GM12864 (cell line): ENCODE measurements at places on chromosomes 7 and 10.

GRCh38 chr7:65820287-65820950 is 52.5 kb upstream of the VKORC1L1 start:
- DNase-seq, result no peak

GRCh38 chr10:34862892-34863291 is 47.8 kb upstream of the PARD3 start:
- DNase-seq, result no peak

GRCh38 chr7:157700231-157701005 is 363.6 kb downstream of the DNAJB6 start:
- no peak for DNase-seq

- no peak for DNase-seq
Measured at GRCh38 chr7:24902931-24903330, 77.0 kb downstream of the OSBPL3 start.

DNA sequence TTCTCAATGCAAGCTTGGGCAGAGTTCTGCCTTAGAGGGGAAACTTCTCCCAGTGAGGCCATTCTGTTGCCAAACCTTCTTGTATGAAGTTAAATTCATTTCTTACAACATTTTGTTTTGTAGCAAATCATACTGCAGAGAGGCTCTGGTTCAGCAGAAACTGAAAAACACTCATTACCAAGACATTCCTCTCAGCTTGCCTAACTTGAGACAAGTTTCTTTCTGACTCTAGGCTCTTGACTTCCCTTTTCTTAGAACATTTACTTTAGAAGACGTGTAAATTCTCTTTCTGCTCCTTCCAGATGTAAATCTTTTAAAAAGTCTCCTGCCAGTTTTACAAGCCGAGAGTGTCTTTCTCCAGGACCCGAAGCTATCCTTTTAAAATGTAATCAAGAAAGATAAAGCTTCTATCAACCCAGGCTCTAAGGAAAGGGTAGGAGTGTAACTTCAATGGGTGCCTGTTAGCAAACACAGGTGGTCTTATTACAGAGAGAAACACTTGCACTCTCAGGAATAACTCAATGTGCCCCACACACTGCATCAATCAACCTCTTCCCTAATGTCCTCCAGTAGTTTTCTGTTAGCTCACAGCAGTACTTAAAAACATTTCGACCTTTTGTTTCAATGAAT is 80.5 kb upstream of the TAS2R16 start:
- DNase-seq, result no peak

GRCh38 chr7:54529568-54529967 is 12.6 kb upstream of the VSTM2A start:
- no peak for DNase-seq

DNA sequence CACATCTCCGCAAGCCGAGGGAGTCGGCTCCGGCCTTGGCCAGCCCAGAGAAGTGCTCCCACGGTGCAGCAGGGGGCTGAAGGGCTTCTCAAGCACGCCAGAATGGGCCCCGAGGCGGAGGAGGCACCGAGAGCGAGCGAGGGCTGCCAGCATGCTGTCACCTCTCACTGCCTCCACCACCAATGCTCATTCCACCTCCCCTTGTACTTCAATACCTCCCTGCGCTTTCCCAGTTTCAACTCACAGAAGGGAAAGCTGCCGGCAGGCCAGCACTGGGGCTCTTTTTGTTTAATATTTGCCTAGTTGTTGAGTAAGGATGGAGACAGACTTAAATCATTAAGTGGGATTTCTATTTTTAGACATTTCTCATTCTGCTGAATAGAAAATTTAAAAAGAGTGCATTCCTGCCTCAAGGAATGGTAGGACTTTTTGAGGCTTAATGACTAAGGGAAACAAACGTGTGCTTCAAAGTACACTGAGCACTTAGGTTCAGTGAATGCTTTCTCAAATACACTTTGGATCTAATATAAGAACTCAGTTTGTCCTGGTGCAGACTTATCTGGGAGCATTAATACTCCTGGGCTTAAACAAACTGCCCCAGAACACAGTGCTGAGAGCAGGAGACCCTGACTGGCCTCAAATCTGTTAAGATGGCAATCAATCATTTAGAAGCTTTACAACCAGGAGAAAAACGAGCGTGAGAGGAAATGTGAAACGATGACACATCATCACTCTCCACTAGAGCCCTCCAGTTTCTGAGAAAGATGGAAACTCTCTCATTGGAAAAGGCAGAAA is 131.2 kb downstream of the RALA start:
- DNase-seq, result no peak

GRCh38 chr7:15725051-15725450 is 38.6 kb upstream of the MEOX2 start:
- no peak for DNase-seq

DNA sequence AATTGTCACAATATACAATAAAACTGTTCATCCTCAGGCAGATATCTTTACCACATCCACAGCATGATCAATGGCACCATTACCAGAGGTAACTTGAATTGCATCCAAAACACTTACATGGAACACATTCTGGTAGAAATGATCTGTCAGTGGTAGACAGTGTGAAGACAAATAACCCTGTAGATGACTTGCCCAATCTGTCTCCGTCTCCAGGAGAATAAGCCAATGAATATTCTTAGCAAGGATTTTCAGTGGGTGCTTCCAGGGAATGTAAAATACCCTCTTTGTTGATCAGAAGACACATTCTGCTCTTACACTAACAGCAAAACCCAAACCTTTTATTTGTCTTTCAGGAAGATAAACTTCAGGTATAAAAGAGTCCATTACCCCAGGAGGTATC is 43.8 kb downstream of the VWC2 start:
- DNase-seq, result no peak

GRCh38 chr10:79051766-79052165 is 17.0 kb upstream of the ZMIZ1 start:
- DNase-seq, result no peak

- no peak for DNase-seq
Measured at GRCh38 chr10:46077141-46077554, 31.1 kb upstream of the MSMB start.

GRCh38 chr7:3998060-3998459 is 684.0 kb upstream of the FOXK1 start:
- no peak for DNase-seq

- no peak for DNase-seq
Measured at GRCh38 chr10:121357401-121357800, 240.8 kb downstream of the FGFR2 start.

DNA sequence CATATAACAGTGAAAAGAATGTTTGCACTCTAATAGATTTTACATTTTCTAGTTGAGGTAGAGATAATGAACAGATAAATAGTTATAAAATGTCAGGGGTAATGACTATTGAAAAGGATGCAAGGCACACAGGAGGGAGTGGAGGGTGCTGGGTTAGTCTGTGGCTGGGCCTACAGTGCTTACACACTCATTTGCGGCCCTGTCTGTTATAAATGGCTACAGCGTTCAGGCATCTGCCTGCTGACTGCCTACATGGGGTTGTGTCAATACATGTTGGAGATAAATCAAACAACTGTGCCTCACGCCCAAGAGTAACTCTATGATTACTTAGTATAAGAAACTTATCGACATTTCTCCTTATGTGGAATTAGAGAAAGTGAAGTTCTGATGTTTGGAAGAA is 313.3 kb downstream of the ACTR3B start:
- DNase-seq, result no peak

- no peak for DNase-seq
Measured at GRCh38 chr7:141039376-141039775, 24.6 kb upstream of the MRPS33 start.

GRCh38 chr7:44985033-44985695 is 6.3 kb upstream of the MYO1G start:
- no peak for DNase-seq

- no peak for DNase-seq
Measured at GRCh38 chr10:49398000-49398861, 2.3 kb upstream of the DRGX start.

GRCh38 chr10:85642421-85643170 is 724.0 kb downstream of the GRID1 start:
- no peak for DNase-seq

GRCh38 chr7:72325561-72325960 is 86.6 kb downstream of the CALN1 start:
- no peak for DNase-seq

- DNase-seq, result no peak
Measured at GRCh38 chr10:68330852-68331454, 911 bp upstream of the HNRNPH3 start.

DNA sequence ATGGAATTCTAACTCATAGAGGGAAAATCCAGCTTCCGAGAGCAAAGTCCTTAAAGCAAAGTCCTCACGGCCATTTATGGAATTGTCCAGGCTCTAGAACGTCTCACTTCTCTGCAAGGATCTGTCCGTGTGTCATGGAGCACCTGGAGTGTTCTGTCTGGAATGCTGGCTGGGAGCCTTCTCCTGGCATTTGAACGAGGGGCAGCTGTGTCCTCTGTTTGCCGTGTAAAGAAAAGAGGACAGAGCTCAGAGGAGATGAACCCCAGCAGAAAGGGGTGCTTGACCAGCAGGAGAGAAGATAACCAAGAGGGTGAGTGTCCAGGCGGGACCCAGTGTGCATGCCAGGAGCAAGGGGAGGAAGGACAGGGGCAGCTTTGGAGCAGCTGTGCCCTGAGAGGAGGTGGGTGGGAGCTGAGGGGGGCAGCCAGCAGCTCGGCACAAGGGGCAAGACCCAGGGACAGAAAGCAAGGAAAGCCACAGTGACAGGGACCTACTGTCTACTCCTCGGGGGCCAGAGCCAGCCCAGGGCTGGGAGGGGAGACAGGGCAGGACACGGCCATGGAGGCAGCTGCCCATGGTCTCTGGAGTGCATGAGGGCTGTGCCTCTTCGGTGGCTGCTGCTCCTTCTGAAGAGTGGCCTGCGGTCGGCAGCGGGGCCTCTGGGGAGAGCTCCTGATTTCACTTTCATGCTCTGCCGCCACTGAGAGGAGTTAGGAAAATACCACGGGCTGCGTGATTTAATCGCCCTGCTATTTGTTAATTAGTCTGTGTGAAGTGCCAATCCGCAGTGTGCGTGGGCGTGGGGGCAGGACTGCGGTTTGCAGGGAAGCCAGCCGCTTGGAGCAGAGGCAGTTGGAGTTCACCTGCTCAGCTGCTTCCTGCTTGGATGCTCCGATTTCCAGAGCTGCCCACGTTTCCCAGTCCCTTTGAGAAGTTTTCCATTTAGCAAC is 149.3 kb upstream of the SHH start:
- DNase-seq, result no peak

GRCh38 chr10:103701380-103702222 is 153.8 kb downstream of the SH3PXD2A start:
- DNase-seq, result no peak

GRCh38 chr7:114405427-114405826 is 9.2 kb upstream of the FOXP2 start:
- no peak for DNase-seq

DNA sequence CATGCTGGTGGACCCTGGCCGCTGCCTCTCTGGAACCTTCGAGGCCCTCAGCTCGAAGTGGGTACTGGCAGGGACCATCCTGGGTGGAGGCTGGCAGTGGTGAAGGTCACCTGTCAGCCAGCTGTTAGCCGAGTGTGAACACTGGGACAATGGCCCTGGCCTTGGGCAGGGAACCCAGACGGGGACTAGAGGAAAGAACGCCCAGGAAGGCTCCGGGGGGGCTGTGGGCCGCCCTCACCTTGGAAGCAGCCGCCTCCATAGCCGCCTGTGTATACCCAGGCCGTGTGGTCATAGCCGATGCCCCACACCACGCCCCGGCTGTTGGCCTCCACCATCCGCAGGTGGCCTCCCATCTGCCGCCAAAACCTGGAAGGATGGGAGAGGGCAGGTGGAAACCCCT is 17.6 kb downstream of the BHLHA15 start:
- DNase-seq, result no peak

DNA sequence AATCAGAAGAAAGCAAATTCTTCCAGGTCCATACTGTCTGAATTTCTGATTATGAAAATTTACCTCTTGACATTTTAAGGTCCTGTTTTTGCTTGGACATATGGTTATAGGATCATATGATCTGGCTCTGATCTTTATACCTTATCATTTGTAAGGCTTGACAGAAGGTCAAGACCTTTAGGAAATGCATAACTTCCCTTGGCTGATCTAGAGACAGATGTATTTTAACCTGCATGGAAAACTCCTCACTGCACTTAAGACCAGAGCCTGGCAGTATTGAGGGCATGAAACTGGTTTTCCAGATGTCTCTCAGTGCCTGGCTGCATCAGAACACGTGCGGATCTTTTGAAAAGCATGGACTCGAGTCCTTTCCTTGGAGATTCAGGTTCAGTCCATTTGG is 55.9 kb downstream of the TRRAP start:
- no peak for DNase-seq

- no peak for DNase-seq
Measured at GRCh38 chr7:45306752-45307305, 149.2 kb downstream of the RAMP3 start.

- DNase-seq, result no peak
Measured at GRCh38 chr7:48224042-48224441, 52.8 kb downstream of the ABCA13 start.

DNA sequence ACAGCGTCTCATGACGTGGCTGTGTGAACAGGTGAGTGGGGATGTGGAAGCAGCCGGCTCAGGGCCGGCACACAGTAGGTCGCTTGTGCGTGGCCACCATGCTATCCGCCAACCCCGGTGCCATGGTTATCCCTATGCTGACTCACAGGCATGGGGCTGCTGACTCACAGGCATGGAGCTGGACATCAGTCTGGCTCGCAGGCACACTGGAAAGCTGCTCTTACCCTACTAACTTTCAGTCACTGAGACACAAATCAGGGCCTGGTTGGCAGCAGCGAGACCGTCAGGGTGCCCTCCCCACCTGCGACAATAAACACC is 341.9 kb downstream of the PTPRN2 start:
- no peak for DNase-seq

- DNase-seq, result no peak
Measured at GRCh38 chr7:47738563-47739166, 156.8 kb upstream of the TNS3 start.

DNA sequence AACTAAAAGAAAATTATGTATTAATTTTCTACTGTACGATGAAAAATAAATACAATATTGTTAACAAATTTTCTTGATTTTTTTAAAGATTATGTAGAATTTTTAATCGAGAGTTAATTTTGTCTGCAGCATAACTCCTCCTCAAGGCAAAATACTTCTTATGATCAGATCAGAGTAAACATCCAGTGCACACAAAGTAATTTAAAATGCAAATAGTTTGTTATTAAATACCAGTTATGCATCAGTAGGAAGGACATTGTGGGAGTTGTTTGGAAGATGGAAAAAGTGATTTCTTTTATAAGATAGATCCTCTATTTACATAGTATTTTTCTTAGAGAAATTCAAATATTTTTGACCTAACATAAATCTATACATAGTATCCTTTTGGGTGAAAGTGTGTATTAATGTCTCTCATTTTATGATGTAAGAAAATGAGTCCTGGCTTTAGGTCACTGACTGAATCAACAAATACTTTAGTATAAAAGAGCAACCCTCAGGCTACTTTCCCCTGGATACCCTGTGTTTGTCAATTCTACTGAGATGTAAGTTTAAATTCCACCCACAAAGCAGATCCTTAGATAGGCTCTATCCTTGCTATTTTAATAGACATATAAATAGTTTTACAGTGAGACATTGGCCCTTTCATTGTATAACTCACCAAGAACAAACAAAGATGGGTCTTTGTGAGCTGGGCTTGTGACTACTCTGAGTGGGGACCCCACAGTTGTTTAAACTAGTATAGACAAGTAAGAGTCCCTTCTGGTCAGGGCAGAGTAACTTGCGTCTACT is 1133.7 kb downstream of the GATA3 start:
- no peak for DNase-seq
